ENCODE measurements at places on chromosomes 4 and X. TPM values are rescaled to one million over a fixed set of nuclear protein-coding genes. Genes with fewer than 3 reads are reported as not detected.

GRCh38 chr4:133143775-133144430 lies 5.2 kb upstream of the PCDH10 start:
- no peak for DNase-seq

GRCh38 chr4:74724979-74725378 lies 69.3 kb downstream of the BTC start:
- no peak for DNase-seq

DNA sequence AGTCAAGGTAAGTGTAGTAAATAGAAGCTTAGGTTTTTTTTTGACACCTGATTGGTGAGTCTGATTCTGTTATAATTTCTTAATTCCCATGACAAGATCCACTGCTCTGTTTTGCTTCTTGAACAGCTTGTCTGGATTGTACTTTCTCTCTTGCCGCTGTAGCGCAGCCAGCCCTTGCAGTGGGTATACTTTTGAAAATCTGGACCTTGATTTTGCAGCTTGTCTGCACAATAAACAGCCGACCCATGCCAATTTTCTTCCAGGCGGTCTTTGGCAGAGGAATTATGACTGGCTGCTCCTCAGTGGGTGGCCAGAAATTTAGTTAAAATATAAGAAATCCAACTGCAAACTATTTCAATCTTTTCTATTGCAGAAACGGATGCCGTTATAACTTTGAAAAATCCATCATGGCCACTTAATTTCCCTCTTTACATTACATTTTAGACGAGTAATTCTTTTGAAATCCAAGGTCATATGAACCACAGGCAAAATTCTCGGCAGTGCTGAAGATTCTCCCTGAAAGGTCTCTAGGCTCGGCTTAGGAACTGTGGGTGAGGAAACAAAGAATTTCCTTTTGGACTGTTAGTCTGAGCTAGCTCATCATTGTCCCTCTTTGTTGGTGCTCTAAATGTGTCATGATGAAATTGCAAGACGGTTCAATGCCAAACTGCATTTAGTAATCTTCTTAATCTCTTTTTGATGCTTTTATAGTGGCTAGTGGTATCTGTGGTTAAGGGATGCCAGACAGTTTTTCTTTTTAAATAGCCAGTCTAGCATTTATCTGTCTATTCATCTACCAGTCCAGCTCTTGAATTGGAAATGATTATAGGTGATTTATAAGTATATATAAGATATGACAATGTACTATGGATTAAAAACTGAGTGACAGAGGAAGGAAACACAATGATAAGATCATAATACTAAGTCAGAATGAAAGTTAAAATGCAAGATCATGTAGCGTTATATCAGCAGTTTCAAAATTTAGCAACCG lies 31.5 kb upstream of the PTTG2 start:
- DNase-seq = no peak

GRCh38 chrX:2445662-2446623 lies 54.8 kb downstream of the DHRSX start:
- DNase-seq = no peak

GRCh38 chr4:56511098-56511497 lies 5.5 kb downstream of the ARL9 start:
- DNase-seq = no peak

- no peak for DNase-seq
Observed at GRCh38 chr4:24094726-24095125, 204.9 kb upstream of the PPARGC1A start.

DNA sequence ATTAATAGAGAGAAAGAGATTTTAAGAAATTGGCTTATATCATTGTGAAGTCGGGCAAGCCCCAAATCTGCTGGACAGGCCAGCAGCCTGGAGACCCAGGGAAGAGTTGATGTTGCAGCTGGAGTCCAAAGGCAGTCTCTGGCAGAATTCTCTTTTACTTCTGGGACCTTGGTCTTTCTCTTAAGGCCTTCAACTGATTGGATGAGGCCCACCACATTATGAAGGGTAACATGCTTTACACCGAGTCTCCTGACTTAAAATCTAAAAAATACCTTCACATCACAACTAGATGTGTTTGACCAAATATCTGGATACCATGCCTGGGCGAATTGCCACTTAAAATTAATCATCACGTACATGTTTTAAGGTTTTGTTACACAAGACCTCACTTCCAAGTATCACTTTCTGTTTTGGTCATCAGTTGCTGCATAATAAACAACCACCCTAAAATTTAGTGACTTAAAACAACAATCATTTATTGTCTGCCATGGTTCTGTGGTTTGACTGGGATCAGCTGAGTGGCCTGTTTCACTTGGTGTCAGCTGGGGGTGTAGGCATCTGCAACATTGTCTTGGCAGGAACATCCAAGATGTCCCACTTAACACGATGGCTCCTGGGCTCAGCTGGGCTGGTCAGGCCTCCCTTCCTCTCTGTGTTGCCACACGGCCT lies 3.4 kb downstream of the CD38 start:
- DNase-seq = no peak

DNA sequence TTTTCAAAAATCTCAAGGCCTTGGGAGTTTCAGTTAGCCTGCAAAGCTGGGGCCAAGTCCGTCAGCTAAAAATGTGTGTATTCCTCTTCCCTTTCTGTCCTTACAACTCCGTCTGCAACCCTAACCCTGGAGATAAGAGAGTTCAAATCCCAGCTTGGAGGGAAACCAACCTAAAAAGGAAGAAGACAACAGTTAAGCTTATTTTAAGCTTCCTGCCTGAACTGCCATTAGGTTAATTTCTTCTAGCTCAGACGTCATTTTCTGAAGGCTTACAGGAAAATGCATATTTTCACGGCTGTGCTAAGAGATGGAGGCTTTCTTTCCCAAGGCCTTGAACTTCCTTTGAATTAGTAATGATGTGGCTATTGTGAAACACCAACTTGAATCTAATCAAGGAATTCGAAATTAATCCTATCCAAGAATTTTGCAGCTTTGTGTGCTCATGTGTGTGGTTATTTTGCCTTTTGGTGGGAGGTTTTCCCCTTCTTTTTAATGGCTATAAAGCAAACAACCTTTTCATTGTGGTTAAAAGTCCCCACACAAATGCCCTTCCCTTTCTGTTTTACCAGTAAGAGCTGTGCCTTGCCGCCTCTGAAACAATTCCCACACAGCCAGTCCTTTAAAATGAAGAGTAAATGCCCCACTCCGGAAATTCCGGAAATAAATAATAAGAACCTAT lies 103.5 kb downstream of the IRF2 start:
- DNase-seq = no peak

DNA sequence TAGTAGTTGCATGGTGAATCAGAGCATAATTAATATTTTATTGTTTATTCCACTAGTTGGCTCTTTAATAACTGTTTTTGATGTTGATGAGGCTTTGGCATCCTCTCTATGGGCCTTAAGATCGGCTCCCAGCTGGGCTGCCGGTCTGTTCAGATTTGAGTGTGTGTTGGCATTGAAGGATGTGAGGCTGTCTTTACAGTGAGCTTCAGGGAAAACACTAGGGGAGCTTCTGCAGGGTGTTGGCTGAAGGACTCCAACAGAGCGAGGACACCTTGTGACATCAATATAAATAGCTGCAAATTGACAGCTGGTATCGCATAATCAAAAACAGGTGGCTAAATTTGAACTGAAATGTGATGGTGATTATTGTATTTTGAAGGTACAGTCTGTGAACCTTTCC lies 322.0 kb downstream of the FSTL5 start:
- DNase-seq = no peak

DNA sequence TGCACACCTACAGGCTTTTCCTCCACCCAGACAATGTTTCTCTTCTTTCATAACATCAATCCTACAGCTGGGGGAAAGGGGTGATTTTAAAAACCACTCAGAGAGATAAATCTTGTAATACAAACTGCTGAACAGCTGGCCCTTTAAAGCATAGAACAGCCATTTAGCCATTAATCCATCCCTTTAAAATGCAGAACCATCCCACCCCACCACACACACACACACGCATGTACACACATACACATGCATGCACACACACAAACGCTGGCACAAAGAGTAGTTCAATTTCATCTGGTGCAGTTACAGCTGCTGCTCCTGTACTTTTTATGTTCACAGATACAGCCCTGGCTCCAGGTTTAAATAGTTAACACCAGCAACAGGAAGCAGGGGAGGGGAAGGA lies 426.1 kb downstream of the MID1IP1 start:
- DNase-seq = no peak

DNA sequence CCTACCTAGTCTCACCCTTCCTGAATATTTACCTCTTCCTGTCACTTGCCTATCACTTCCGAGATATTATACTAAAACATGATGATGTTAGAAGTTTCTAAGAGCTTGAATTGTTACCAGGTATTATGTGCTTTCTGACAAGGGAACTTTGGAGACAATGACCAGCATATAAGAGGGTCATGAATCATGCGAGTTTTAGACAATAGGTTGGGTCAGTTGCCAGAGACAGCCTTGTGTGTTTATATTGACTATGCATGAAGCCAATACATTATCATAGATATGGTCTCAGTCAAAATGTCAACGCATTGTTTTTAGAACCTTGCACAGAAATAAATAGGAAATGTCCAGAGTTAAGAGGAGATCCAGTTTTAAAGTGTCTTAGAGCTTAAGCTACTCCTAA lies 116.8 kb downstream of the KLHL4 start:
- no peak for DNase-seq

DNA sequence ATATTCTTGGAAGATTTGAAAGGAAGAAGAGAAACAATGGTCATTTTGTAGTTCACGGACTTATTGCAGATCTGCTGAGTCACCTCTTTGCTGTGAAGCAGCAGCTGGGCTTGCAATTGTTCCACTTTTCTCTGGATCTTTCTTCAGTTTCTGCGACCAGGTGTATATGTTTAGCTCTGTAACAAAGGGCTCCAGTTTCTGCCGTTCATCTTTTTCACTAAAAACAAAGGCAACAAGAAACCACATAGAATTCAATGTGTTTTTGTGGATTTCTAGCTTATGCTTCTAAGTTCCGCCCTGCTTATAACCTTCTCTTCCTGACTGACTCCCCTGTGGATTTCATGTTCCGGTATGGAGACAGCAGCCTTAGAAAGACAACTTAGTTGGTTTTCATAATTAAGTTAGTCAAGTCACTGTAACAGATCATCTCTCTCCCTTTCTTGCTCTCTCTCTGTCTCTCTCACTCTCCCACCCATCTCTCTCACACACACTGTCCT lies 121.6 kb upstream of the EPHA5 start:
- DNase-seq = no peak

GRCh38 chr4:109441862-109442458 lies 8.3 kb downstream of the SEC24B start:
- DNase-seq = no peak

MMRN1 gene
- total RNA-seq = 0.23 TPM

TMEM156 gene
- total RNA-seq = 4.9 TPM

TDO2 gene
- total RNA-seq = not detected

PRDM5 gene
- 0.37 TPM for total RNA-seq

MAGEC1 gene
- not detected for total RNA-seq

MAGEA2B gene
- total RNA-seq = not detected

SPANXA1 gene
- not detected for total RNA-seq

DDIT4L gene
- not detected for total RNA-seq

POU4F2 gene
- total RNA-seq = not detected

SASH3 gene
- total RNA-seq = 114 TPM
